ENCODE measurements at places on chromosomes 16 and 17.
A peak's percentile ranks its signal among the peaks of the same experiment; 100 is the strongest.

- DNase-seq: peak; percentile 36
Observed at GRCh38 chr17:58513965-58514769, at the start of gene MTMR4. TSS of gene MTMR4 (minus strand) at chr17:58514638. CDS start at chr17:58514407, 231 bp downstream.

DNA sequence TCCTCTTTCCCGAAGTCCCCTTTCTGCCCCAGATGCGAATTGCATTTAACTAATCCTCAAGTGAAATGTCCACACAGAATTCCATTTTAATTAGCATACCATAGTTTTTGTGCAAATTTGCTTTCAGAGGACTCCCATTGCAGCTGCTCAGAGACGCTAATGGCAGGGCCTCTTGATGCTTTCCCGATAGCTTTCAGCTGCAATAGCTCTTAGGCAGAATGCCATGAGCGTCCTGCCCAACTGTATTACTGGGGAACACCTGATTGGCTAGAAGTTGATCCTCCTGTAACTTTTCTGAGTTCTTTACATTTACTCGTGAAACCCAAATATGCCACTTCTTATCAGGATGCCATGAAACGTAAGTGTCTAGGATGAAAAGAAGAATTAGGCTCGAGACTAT lies 203.0 kb downstream of the UTP18 start:
- DNase-seq: no peak

DNA sequence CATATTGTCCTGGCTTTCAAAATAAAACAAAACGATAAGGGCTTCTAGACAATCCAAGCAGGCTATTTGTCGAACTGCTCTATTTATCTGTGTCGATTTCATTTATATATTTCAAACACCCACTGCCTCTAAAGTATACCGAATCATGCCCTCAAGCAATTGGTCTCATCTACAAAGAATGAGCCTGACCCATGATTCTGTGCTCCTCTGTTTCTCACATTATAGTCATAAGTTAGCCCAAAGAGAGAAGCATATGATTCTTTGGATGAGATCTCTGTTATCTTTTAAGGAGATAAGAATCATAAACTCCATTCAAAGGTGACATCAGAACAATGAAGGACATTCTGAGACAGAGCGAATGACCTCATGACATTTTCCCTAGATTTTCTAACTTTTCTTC lies 191.1 kb downstream of the MAP2K6 start:
- no peak for DNase-seq

DNA sequence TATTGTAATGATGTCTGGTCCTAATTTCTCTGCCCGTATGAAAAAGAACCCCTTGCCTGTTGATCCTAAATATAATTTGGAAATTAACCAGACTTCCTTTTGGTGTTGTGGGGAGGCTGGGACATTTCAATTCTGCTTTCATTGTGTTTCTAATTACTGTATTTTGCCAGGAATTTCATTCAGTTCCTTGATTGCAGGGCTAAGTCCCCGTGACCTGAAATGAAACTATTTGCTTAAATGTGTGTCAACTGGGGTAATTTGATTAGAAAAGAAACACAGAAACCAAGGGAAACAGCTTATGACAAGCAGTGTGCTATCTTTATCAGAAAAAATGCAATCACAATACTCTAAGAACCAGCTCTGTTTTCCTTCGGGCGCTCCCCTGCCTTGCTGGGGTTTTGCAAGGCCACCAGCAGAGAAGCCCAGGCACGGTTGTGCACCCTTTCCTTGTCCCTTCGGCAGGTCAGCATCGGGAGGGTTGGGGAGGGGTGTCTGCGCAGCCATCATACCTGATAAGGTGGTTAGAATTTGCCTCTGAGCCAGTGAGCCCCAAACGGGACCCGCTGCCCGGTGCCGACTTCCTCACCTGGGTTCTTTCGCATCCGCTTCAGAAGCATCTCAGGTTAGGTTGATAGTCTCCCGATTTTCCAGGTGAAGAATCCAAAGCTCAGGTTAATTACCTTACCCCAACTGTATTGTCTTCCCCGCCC lies 19.4 kb downstream of the KLHL36 start:
- DNase-seq: no peak

- DNase-seq: peak; percentile 44
Observed at GRCh38 chr16:84970447-84971127, 40.7 kb downstream of the ZDHHC7 start.

DNA sequence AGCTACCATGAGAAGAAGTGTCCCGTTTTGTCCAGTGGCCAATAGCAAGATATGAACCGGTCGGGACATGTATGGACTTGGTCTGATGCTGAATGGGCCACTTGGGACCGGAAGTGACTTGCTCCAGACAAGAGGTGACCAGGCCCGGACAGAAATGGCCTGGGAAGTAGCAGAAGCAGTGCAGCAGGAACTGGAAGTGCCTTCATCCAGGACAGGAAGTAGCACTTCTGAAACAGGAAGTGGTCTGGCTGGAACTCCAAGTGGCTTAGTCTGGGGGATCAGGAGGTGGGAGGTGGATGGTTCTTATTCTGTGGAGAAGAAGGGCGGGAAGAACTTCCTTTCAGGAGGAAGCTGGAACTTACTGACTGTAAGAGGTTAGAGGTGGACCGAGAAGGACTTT lies 5.3 kb downstream of the EFNB3 start:
- no peak for DNase-seq

Data from GM04504 (cell line).